ENCODE measurements at places on chromosomes 11 and 22.

DNA sequence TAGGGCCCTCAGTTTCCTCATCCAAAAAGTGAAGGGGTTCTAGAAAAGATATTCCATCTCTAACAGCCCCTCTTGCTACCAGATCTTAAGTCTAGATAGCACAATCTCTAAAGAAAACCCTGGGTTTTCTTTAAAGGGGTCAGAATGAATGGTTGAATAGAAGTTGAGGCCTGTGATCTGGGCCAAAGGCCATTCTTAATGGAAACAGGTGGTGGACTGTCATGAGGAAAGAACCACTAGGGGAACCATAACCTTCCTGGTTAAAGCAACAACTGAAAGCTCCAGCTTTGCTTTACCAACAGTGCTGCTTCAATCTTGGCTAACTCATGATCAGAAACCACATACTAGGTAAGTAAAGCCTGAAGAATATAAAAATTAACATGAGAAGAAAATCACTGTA lies 1.8 kb downstream of the CELF1 start:
- no peak for DNase-seq

DNA sequence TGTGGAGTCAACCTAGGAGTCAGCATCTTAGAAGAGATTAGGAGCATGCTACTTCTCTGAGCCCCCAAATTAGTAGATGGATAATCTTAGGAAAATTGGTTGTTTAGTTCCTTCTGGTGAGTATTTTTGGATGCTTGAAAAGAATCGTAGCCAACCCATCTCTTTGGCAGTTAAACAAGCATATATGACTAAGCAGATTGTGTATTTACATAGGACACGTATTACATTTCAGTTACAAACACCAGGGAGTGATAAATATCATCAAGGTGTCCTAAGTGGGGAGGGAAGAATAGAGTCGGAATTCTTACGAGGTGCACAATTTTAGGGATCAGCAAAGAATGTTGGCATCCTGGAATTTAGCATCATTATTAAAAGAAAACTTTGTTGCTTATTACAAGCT lies 13.5 kb downstream of the PLET1 start:
- no peak for DNase-seq

- peak; percentile 88 for DNase-seq
Observed at GRCh38 chr11:64723117-64723906, at the start of gene NRXN2. TSS of gene NRXN2 (minus strand) at chr11:64723197. CDS start at chr11:64713699, 9,498 bp downstream.

- DNase-seq, result no peak
Observed at GRCh38 chr11:103792981-103793468, 243.4 kb upstream of the DDI1 start.

DNA sequence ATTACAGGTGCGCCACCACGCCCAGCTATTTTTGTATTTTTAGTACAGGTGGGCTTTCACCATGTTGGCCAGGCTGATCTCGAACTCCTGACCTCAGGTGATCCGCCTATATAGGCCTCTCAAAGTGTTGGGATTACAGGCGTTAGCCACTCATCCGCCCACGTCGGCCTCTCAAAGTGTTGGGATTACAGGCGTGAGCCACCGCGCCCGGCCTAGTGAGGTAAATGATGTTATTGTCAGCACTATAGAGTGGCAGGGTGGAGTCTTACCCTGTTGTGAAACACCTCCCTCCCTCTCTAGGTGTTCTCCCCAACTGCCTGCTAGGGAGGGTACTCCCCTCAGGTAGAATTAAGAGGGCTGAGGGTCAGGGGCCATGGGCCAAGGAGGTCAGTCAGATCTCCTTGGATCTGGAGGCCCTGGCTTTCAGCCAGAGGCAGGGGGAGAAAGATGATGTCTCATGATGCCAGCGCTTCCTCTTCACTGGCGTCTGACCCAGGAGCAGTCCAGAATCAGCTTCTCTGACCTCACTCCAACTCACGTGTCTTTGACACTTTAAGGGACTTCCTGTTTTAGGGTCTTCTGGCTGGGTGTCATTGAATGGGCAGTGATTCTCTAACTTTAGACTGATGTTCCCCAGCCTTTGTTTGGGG lies 2.0 kb downstream of the GGA1 start:
- no peak for DNase-seq

- DNase-seq, result peak; percentile 28
Observed at GRCh38 chr11:63839508-63840355, 822 bp downstream of the MARK2 start.

GRCh38 chr11:119749006-119749565 lies 20.1 kb upstream of the NECTIN1 start:
- DNase-seq, result no peak
